ENCODE measurements at places on chromosomes 7 and 10.

DNA sequence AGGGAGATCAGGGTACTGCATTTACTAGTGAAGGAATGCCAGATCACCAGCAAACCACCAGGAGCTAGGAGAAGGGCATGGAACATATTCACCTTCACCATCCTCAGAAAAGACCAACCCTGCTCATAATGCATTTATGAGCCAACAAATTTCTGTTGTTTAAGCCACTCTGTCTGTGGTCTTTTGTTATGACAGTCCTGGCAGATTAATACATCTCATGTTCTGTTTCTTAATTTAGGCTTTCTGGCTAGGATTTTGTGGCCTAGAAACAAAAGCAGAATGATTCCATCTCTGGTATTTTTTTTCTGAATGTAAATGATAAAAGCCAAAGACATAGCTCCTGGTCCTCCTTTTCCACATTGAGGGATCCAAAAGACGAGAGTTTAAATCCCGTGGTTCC lies 797.9 kb downstream of the TYW1 start:
- DNase-seq, result no peak

DNA sequence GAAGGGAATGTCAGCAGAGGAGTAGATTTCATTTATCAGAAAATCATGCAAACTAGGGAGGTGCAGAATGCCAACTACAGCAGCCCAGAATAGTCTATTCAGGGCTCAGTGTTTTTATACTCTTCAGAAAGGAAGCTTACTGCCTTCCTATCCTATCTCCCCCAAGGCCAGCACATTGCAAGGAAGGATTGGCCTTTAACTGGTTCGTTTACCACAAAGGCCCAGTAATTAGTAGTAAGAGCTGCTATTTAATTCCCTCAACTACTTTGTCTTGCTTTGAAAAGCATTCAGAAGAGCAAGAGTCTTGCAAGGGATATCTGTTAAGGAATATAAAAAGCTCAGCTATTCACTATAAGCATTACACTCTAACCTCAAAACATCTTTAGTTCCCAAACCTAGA lies 86.4 kb upstream of the RNF148 start:
- DNase-seq, result no peak

DNA sequence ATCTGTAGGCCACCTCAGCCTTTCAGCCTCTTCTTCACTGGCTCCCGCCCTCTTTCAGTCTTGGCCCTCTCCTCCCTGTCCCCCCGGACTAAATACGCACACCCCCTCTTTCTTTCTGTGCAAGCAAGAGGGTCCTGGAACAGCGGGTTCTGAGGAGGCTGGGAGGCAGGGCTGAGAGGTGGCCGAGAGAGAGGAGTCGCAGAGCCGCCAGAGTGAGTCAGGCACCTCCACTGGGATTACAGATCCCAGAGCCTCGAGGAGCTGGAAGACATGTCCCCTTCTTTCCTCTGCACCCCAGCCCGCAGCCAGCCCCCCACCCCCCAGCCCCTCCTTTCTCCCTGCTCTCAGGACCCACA lies 182 bp downstream of the CCDC136 start:
- DNase-seq, result no peak

GRCh38 chr10:26697922-26698608 lies 564 bp downstream of the PDSS1 start:
- no peak for DNase-seq

DNA sequence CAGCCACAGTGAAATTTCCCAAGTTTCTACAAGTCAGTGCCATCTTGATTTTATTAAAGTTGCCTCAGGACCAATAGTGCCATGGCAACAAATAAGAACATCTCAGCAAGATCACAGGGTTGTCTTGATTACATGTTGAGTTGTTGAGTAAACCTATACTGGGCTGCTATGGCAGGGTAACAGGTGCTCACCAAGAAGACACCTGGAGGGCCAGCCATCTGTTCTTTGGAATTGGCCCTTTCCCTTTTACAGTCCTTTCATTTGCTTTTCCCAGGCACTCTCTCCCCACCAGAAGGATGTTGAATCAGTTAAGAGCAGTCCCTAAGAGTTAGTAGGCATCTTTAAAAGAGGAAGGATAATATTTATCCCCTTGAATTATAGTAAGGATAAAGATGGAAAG lies 582.0 kb downstream of the TNS3 start:
- no peak for DNase-seq

DNA sequence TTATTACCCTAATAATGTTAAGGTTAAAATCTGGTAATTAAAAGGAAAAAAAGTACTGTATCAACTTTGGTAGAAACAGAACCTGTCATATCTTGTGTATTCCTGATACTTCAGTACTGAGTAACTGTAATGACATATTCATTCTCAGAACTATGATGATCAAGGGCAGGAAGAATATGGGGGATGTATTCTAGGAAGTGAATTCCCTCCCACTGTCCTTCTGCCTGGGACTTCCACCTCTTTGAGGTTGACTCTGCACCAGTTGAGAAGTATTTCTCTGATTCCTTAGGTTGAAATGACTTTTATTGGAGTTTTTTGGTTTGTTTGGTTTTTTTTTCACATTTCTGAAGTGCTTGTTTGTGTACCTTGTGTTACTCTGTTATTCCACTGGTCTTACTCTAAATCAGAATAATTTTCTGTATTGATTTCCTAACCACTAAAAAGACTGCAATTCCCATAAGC lies 36.9 kb downstream of the WASL start:
- DNase-seq, result no peak

GRCh38 chr10:123703195-123703790 lies 37.1 kb downstream of the GPR26 start:
- no peak for DNase-seq

GRCh38 chr7:135238112-135238744 lies 4.6 kb downstream of the STRA8 start:
- no peak for DNase-seq

DNA sequence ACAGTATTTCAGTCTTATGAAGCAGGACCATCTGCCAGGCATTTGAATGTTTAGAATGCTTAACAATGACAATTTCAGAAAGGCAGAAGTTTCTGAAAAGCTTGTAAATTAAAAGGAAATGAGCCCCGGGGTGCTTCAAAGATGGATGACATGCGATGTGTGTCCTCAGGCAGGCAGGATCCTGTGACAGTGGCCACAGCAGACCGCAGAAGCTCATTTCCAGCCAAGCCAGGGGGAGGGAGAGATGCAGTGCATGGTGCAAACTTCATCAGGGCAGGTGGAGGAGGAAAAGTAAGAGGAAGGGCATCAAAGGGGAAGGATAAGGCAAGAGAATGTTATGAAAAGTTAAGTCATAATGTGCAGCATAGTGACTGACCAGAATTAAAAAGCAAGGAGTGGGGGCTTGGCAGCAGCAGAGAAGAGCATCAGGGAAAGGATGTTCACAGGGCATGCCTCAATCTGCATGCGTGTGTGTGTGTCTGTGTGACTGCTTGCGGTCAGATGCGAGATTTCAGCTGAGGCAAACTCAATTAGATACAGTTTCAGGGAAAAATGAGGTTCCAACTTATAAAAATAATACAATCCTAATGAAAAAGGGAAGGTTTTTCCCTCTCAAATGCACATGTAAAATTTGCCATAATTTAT lies 173.7 kb downstream of the COBL start:
- DNase-seq, result no peak

DNA sequence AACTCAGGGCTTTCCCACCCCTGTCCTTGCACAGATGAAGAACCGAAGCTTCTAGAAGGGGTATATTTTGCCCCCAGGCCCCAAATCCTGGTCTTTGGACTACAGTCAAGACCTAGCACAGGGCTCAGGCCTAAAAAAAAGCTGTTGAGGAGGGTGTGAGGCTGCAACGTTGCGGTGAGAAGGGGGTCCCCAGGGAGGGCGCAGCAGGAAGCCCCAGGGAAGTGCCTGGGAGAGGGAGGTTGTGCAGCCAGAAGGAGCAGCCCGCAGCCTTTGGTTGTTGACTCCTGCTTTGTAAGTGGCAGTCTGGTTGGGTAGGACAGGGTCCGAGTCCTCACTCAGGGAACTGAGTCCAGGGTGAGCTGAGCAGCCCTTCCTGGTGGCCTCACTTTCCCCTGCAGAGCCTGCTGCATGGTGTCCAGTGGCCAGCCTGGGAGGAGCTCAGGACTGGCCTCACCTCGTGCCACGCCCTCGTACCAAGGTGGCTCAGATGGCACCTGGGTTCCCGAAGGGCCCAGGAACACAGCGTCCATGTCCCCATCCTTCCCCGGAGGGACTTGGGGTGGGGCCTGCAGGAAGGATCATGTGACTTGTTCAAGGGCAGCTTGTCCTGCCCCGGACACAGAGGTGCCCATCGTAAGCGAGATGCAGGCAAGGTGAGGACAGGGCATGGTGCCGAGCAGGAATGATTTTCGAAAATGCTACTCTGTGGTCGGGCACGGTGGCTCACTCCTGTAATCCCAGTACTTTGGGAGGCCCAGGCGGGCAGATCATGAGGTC lies 166.4 kb upstream of the TNRC18 start:
- DNase-seq, result no peak

DNA sequence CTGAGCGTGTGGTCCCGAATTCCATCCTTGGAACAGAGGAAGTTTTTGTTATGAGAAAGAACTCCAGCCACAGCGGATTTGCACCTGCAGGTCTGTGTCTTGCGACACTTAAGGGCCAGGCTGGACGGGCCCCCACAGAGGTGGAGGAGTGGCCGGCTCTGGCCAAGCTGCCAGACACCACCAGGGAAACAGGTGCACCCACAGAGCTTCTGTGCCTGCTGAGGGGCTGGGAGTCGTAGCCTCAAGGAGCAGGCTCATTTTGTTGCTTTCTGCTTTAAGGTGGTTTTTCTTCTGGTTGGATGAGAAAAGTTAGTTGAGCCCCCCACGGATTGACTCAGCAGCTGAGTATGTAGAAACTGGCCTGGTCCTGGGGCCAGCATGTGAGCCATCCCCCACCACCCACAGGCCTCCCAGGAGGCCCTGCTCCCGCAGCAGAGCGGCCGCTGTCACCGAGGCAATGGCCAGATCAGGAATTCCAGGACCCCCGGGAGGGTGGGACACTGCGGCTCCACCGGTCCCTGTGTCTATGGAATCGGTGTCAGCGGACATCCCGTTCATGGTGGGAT lies 41.9 kb downstream of the NKX6-2 start:
- DNase-seq, result no peak

DNA sequence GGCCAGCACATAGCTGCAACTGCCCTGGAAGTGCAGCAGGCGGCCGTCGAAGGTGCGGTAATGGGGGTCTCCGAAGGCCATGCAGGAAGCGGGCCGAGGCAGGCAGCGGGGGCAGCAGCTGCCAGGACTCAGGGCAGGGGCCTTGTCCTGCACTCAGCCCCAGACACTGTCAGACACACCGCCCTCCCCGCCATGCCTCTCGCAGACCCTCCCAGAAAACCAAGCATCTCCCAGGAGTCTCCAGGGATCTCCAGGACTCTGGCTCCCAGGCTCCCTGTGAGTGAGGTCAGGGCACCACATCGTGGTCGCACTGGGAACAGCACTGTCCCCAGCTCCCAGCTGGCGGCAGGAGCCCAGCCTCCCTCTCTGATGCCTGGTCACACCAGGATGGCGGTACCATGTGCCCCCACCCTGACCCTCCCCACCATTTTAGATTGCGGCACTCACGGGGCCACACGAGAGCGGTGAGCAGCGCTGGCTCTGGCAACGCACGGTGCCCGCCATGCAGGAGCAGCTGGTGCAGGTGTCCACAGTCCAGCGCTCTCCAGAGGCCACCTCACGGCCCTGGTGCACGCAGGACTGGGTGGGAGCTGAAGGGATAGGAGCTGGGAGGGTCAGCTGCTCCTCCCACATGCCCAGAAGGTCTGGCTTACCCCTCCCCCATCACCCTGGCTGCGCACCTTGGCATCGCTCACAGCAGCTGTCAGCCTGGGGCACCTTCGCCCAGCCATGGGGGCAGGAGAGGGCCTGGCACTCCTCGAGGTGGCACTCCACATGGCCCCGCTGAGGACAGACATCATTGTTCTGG lies 17.5 kb downstream of the ATP6V1F start:
- no peak for DNase-seq

- no peak for DNase-seq
Measured at GRCh38 chr7:12130609-12131008, 80.5 kb upstream of the TMEM106B start.

- DNase-seq, result no peak
Measured at GRCh38 chr7:106681815-106682495, 21.0 kb upstream of the CCDC71L start.

- DNase-seq, result no peak
Measured at GRCh38 chr10:89079961-89080360, 89.4 kb downstream of the FAS start.

DNA sequence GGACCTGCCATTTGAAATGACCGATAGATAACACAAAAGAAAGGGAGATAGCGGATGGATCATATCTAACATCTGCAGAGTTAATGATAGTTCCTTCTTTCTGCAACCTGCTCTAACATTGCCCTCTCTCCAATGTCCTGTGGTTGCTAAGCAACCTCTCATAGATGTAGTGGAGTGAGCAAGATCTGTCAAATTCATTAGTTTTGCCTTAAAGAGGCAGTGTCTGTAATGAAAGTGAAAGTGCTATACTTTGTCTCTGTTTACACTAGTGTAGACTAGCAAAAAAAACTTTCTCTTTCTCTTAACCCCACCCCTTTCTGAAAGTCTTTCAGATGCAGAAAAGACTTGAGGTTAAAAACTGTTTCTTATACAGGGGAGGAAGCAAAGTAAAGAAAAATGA lies 1196.9 kb downstream of the SORCS3 start:
- no peak for DNase-seq

GRCh38 chr7:50695026-50695425 lies 87.7 kb downstream of the GRB10 start:
- no peak for DNase-seq

DNA sequence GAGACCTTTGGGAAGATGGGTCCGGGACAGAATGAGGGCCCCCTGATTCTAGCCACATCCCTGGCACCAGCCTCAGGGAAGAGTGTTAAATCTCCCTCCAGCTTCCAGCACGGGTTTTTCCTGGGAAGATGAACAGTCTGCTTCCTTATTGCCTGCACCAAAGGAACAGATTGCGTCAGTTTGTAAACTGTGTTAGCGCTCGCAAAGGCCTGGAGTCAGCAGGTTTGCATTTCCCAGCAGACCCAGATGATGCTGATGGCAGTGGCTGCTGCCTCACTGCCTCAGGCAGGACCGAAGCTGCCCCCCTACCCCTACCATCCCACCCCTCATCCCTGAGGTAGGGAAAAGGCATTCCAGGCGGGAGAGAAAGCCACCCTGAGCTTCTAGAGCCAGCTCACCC lies 34.6 kb upstream of the LRRC4 start:
- no peak for DNase-seq

- no peak for DNase-seq
Measured at GRCh38 chr7:148445260-148446044, 145.1 kb upstream of the C7orf33 start.

DNA sequence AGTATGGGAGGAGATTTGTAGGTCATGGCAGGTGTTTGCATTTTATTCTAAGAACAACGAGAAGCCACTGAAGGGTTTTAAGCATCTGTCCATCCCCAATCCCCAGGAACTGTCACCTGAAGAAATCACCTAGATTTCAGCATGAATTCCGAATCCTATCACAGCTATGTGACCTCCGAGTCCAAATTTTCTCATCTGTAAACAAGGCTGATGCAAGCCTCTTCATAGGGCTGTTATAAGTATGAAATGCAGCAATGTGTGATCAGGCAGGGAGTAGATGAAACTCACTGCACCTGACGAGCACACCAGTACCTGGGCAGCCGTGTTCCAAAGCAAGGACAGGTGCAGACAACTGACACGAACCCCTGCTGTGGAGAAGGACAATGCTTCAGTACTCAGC lies 14.0 kb downstream of the HABP2 start:
- DNase-seq, result no peak

All from NCI-H2029 treated with DMSO at 0.1 percent for 48 hours (cell line).